ENCODE measurements at places on chromosomes 16 and 17.

DNA sequence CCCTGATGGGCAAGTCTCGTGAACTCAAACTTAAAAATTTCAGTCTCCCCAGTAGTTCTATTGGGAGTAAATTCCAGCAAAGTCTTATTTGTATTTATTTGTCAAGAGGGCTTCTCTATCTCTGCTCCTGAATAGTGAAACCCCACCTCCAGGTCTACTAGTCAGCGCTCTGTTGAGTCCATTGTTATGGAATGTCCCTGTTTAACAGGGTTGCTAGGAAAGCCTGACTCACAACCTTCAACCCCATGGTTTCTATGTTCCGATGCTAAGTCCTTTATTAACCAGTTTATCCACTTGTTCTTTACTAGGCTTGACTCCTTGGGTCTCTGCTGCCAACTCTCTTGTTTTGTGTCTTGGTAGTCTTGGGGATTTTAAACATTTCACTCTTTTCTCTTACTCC is 250.7 kb upstream of the MYOCD start:
- DNase-seq: no peak

DNA sequence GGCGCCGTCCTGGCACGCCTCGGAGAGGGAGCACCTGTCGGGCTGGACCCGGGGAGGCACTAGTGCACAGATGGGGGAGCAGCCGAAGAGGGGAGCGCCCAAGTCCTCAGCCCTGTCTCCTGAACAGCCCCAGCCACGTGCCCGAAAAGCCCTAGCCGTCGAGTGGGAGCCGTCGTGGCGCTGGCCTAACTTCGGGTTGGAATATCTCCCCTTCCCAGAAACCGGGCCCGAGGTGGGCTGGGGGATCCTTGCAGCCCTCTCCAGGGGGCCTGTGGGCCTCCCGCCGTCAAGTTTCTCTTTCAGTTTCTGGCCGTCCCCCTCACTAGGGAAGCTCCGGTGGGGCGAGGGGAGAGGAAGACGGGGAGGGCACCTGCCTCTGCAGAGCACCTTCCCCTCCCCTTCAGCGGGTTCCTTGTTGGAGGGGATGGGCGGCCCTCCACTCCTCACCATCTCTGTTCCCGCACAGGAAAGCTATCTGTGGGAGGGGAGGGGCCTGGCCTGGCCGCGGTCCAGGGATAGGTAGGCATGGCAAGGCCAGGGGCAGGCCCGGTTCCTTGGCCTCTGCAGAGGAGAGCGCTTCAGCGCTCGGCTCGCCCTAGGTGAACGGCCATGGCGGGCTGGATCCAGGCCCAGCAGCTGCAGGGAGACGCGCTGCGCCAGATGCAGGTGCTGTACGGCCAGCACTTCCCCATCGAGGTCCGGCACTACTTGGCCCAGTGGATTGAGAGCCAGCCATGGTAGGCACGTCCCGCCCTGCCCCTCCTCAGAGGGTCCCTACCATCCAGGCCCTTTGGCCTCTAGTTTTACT is 709 bp downstream of the STAT5A start:
- DNase-seq: no peak

- no peak for DNase-seq
These were observed 485.5 kb downstream of the WWOX start for GRCh38 chr16:78584991-78585390.

GRCh38 chr17:61834610-61835009 is 28.7 kb downstream of the BRIP1 start:
- DNase-seq: no peak

DNA sequence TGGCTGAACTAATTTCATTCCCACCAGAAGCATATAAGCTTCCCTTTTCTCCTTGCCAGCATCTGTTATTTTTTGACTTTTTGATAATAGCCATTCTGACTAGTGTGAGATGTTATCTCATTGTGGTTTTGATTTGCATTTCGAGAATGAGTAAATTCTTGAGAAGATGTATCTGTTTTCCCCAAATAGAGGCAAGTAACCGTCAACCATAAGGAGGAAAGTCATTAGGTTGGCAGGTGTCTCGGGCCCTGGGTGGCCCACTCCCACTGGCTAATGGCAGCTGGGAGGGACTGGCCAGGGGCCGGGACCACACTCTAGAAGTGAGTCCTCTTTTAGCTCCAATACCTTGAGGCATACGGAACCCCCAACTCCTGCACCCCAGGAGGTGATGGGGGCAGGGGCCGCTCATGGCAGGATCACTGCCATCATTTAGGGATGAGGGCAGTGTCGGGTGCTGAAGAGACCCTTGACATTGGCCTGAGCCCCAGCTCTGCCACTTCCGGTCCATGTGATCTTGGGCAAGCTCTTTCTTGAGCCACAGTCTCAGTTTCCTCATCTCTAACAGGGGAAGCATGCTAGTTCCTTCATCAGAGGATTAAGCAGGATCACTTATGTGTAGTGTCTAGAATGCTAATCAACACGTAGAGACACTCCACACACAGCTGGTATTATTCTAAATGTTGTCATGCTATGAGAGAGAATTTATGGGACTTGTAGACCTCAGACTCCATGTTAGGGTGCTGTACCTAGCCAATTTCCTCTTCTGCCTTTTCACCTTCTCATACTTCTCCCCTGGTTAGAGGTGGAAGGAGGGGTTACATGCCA is 44.3 kb downstream of the RGS9 start:
- no peak for DNase-seq
